ENCODE measurements at places on chromosomes 1 and 21.

- H3K27ac ChIP-seq = no peak overlapping the region
- peaks cover 16% of the 10 kb centered on the region for H3K27me3 ChIP-seq
- H3K4me1 ChIP-seq = no peaks in the 10 kb centered on the region
These were observed 78.8 kb upstream of the TRABD2B start for GRCh38 chr1:48076017-48076416.

- H3K4me1 ChIP-seq = no peaks in the 10 kb centered on the region
- DNase-seq = no peak
- no peak overlapping the region for H3K4me3 ChIP-seq
- no peaks in the 10 kb centered on the region for H3K36me3 ChIP-seq
These were observed 620.4 kb upstream of the BEND5 start for GRCh38 chr1:49397086-49397485.

- no peaks in the 10 kb centered on the region for H3K4me1 ChIP-seq
- no peak overlapping the region for H3K4me3 ChIP-seq
- no peak for DNase-seq
- H3K27ac ChIP-seq = no peak overlapping the region
- H3K36me3 ChIP-seq = no peaks in the 10 kb centered on the region
- H3K27me3 ChIP-seq = no peaks in the 10 kb centered on the region
These were observed 220.5 kb downstream of the TRABD2B start for GRCh38 chr1:47776667-47777131.

GRCh38 chr1:20115479-20115878 lies 3.9 kb downstream of the PLA2G2D start:
- H3K4me1 ChIP-seq = no peaks in the 10 kb centered on the region
- no peak overlapping the region for H3K4me3 ChIP-seq
- no peaks in the 10 kb centered on the region for H3K36me3 ChIP-seq
- no peak overlapping the region for H3K27ac ChIP-seq
- no peak for DNase-seq

DNA sequence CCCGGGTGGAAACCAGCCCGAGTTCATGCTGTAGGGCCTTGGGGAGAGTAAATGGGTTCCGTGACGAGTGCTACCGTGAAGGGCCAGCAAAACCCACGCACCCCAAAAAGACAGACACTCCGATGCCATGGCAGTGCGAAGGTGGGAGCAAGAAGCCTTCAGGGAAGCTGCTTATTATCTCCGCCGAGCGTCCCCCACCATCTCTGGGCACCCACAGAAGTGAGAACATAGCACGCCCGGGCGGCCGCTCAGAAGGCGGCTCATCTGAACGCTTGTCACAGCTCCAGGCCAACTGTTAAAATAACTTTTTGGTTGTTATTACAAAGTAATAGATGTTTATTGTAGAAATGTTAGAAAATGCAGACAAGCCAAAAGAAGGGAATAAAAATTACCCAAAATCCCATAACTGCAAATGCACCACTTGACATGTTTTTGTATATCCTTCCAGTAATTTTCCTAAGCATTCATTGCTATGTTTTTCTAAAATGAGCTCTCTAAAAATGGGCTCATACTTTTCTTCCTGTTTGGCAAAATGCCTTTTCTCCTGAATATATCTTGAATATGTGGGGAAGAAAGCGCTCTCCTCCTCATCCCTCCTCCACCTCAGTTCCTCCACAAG lies 234.9 kb downstream of the NPHP4 start:
- no peaks in the 10 kb centered on the region for H3K4me1 ChIP-seq
- H3K36me3 ChIP-seq = no peaks in the 10 kb centered on the region
- no peak overlapping the region for H3K27ac ChIP-seq

GRCh38 chr1:86991549-86992186 lies 77.2 kb downstream of the HS2ST1 start:
- H3K4me3 ChIP-seq = no peak overlapping the region
- H3K4me1 ChIP-seq = peaks cover 32% of the 10 kb centered on the region
- no peak for DNase-seq
- no peak overlapping the region for H3K27ac ChIP-seq

- H3K4me1 ChIP-seq = no peaks in the 10 kb centered on the region
- no peak overlapping the region for H3K4me3 ChIP-seq
- no peak for DNase-seq
- H3K27me3 ChIP-seq = no peaks in the 10 kb centered on the region
- no peak overlapping the region for H3K27ac ChIP-seq
These were observed 16.6 kb upstream of the RAP1A start for GRCh38 chr1:111602974-111603373.

- H3K36me3 ChIP-seq = peaks cover 4% of the 10 kb centered on the region
- H3K27ac ChIP-seq = no peak overlapping the region
- H3K27me3 ChIP-seq = no peaks in the 10 kb centered on the region
- no peak for DNase-seq
- no peak overlapping the region for H3K4me3 ChIP-seq
- H3K4me1 ChIP-seq = no peaks in the 10 kb centered on the region
These were observed 55.6 kb downstream of the FBXO42 start for GRCh38 chr1:16296643-16297042.

DNA sequence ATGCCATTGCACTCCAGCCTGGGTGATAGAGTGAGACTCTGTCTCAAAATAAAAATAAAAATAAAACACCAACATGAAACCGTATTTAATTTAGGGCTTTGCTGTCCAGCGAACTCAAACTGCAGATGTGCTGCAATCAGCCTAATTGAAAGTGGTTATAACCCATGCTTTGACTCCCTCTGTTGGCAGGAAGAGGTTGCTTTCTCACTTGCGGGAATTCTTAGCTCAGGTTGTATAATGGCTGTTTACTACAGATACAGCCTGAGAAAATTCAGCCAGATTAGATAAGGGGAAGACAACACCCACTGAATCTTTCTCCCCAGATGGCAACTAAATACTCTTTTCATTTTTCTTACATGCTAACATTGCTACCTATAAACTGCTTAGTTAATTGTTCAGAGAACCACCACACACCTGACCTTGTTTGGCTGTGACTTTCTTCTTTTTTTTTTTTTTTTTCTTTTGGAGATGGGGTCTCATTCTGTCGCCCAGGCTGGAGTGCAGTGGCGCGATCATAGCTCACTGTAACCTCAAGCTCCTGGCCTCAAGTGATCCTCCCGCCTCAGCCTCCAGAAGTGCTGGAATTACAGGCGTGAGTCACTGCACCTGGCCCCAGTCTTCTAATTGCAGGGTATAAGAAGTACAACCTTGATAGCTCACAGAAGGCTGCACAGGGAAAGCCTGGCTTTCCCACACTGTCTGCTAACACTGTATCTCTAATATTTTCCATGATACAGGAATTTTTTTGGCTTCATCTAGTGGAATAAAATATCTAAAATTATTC lies 34.6 kb downstream of the DNTTIP2 start:
- no peaks in the 10 kb centered on the region for H3K27me3 ChIP-seq
- no peak overlapping the region for H3K4me3 ChIP-seq
- peak; percentile 82 for DNase-seq
- no peaks in the 10 kb centered on the region for H3K36me3 ChIP-seq
- H3K27ac ChIP-seq = no peak overlapping the region
- peaks cover 6% of the 10 kb centered on the region for H3K4me1 ChIP-seq

DNA sequence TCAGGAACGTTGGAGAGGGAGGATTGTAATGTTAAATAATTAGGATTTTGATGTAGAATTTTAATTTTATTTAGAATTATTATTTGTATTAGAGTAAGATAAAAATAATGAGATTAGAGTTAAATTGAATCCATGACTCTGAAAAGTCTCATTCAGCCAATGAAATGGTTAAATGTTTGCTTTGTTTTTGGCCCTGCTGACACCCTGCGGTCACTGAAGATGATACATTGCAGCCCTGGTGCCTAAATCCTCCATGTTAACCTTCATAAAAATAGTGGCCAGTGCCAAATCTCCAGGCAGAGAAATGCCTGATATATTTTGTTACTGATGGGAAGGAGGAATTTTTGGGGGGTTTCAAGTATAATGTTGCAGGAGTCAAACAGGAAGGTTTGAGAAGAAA lies 27.3 kb upstream of the RLF start:
- no peak overlapping the region for H3K4me3 ChIP-seq
- no peak for DNase-seq
- H3K27me3 ChIP-seq = no peaks in the 10 kb centered on the region
- H3K4me1 ChIP-seq = no peaks in the 10 kb centered on the region

- no peaks in the 10 kb centered on the region for H3K27me3 ChIP-seq
- H3K4me3 ChIP-seq = no peak overlapping the region
- H3K36me3 ChIP-seq = no peaks in the 10 kb centered on the region
- peaks cover 17% of the 10 kb centered on the region for H3K4me1 ChIP-seq
- H3K27ac ChIP-seq = peak overlapping the region; percentile 70
- DNase-seq = peak; percentile 57
These were observed 18.6 kb upstream of the PAX7 start for GRCh38 chr1:18612073-18612472.

DNA sequence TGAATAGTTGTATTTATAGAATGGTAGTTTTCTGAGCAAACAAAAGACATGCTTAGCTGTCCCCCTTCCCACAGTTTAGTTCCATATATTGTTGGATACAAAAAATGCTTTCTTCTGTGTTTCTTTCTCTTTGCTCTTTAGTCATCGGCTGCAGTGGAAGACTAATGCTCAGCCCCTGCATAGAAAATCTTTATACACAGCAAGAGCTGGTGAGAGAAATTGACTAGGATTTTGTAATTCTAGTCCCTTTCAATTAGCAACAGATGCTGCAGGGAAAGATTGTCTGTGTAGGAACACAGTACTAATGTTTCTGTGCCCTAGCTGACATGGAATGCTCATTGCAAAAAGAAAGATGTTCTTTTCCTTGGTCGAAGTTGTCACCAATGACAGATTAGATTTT lies 200.9 kb downstream of the RPS6KC1 start:
- no peaks in the 10 kb centered on the region for H3K36me3 ChIP-seq
- DNase-seq = no peak
- no peaks in the 10 kb centered on the region for H3K4me1 ChIP-seq
- H3K4me3 ChIP-seq = no peak overlapping the region

DNA sequence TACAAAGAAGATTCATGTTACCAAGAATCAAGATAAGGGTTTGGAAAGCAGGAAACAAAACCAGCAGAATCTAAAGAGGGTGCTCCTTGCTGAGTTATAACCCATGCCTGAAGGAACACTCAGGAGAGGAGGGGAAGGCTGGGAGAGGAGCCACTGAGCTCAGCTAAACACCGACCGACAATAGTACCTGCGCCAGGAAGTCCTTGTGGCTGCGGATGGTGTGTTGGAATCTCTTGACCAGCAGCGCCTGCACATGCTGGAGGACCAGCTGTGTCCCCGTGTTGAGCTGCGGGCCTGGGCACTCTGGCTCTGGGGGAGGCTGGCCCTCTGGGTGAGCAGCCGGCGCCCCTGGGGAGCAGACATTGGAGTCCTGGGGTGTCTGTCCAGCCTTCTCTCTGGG lies 89.4 kb downstream of the ABCA4 start:
- no peaks in the 10 kb centered on the region for H3K4me1 ChIP-seq
- H3K27me3 ChIP-seq = no peaks in the 10 kb centered on the region
- no peak overlapping the region for H3K4me3 ChIP-seq
- H3K27ac ChIP-seq = no peak overlapping the region
- DNase-seq = no peak

DNA sequence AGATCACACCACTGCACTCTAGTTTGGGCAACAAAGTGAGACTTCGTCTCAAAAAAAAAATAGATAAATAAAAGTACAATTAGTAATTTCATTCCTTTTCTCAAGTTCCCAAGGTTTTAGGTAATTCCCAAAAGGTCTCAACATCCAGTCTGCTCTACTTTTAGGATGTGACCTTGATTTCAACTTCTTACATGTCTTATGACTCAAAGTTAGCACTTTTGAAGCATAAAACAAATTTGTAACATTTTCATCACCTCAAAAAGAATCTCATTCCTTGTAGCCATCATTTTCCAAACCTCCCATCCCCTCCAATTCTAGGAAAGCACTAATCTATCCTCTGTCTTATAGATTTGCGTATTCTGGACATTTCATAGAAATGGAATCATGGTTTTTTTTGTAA lies 32.2 kb downstream of the SNX27 start:
- H3K4me1 ChIP-seq = no peaks in the 10 kb centered on the region
- no peaks in the 10 kb centered on the region for H3K36me3 ChIP-seq
- H3K27me3 ChIP-seq = no peaks in the 10 kb centered on the region
- H3K4me3 ChIP-seq = no peak overlapping the region

- DNase-seq = peak; percentile 42
- peaks cover 27% of the 10 kb centered on the region for H3K4me1 ChIP-seq
- H3K27me3 ChIP-seq = no peaks in the 10 kb centered on the region
These were observed 681 bp downstream of the B4GALT2 start for GRCh38 chr1:43979528-43980254.

- no peak for DNase-seq
- H3K4me1 ChIP-seq = peaks cover 15% of the 10 kb centered on the region
- H3K4me3 ChIP-seq = no peak overlapping the region
These were observed 2.7 kb upstream of the MARCKSL1 start for GRCh38 chr1:32338637-32339145.

DNA sequence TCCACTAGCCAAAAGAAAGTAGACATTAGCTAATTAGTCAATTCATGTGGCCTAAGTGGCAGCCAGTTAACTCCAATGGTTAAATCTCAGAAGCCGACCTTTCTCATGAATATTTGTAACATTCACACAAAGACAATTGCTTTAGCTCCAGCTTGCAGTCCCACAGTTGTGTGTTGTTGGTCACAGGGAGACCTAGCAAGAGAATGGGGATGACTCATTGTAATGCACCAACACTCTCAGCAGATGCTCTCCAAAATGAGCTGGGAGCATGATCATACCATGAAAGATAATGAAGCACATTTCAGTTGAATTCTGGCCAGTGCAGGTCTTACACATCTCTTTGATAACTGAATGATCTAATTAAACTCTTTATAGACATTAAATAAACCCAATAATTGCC lies 160.4 kb downstream of the HLX start:
- H3K36me3 ChIP-seq = no peaks in the 10 kb centered on the region
- H3K4me1 ChIP-seq = no peaks in the 10 kb centered on the region
- no peak for DNase-seq
- H3K27ac ChIP-seq = no peak overlapping the region

DNA sequence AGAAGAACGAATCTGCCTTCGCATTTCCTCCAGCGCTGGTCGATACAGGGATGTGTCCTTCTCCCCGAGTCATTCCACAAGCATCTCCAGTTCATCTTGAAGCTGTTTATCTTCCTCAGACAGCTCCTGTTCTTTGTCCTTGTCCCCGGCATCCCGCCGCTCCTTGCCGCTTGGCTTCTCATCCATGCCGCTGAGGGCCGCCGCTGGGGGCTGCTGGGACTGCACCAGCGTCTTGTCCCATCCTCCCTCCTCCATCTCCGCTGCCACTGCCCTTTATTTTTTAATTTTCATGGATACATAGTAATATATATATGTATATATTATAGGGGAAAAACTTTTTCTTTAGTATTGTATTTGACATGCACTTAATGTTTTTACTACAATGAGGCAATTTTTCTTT lies 53.4 kb downstream of the FMN2 start:
- H3K4me1 ChIP-seq = no peaks in the 10 kb centered on the region
- H3K27me3 ChIP-seq = no peaks in the 10 kb centered on the region
- DNase-seq = no peak
- no peak overlapping the region for H3K4me3 ChIP-seq
- H3K36me3 ChIP-seq = no peaks in the 10 kb centered on the region

DNA sequence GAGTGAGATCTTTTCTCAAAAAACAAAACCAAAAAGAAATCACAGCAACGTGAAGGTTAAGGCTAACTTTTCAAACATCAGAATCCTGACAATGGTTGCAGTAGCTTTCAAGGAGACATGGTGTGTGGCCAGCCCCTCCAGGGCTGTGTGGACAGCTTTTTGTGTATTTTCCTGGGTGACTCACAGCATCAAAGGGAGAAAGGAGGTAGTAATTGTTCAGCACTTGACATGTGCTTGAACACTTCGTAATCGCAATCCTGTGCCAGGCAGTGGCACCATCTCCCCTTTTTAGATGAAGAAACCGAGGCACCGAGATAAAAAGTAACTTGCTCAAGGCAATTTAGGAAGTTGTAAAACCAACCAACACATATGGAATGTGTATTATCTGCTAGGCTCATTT lies 10.3 kb downstream of the NBL1 start:
- H3K4me1 ChIP-seq = peaks cover 8% of the 10 kb centered on the region
- H3K27ac ChIP-seq = no peak overlapping the region
- DNase-seq = no peak
- H3K27me3 ChIP-seq = no peaks in the 10 kb centered on the region
- no peaks in the 10 kb centered on the region for H3K36me3 ChIP-seq
- H3K4me3 ChIP-seq = no peak overlapping the region
